ENCODE measurements at places on chromosomes 7 and 10.

- DNase-seq = no peak
Observed at GRCh38 chr7:4461531-4461930, 220.6 kb upstream of the FOXK1 start.

GRCh38 chr7:2810682-2811415 lies 33.3 kb downstream of the GNA12 start:
- DNase-seq = no peak

DNA sequence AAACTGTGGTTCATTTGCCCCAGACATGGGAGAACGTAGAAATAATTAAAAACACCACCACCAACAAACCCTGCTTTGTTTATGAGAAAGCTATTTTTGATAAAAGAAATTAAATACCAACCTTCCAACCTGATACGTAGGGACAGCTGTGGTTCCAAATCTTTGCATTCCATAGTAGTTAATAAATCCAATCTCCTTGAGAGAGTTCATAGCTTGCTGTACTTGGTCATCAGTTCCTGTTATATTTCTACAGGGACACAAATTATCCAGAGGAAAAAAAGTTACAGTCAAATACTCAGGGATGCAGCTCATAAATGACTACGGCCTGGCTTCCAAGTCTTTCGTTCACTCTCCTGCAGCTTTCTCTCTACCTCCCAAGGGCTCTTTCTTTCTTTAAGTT lies 41.1 kb downstream of the PUS7 start:
- DNase-seq = no peak

DNA sequence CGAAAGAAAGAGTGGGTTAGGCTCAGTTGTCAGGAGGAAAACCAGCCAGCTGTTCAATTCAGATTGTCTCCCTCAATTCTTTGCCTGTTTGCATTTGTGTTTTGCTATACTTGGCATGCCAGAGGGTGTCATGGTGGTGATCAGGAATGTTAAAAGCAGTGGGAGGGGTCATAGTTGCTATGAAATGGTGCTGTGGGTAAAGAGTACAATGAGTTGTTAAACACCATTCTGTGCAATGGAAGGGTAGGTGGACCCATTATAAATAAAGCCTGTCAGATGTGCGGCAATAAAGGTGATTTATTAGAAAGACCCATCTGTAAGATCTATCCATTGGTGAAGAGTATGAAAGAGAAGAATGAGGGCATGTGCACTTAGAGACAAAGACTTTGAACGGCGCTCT lies 82.2 kb downstream of the MRPL32 start:
- no peak for DNase-seq

- no peak for DNase-seq
Observed at GRCh38 chr10:69570050-69570816, 3.0 kb downstream of the NEUROG3 start.
